ENCODE measurements at places on chromosomes 6 and 20. TPM values are rescaled to one million over a fixed set of nuclear protein-coding genes. Genes with fewer than 3 reads are reported as not detected.

The CCN6 gene
- total RNA-seq: not detected

The CPXM1 gene
- total RNA-seq: 4.4 TPM

The HDGFL1 gene
- total RNA-seq: not detected

The MLIP gene
- total RNA-seq: 170 TPM

The TBX18 gene
- 8.2 TPM for total RNA-seq

The HAO1 gene
- not detected for total RNA-seq

The BANF2 gene
- total RNA-seq: not detected

The GMEB2 gene
- total RNA-seq: 5.8 TPM

The NMBR gene
- total RNA-seq: not detected

The DDX43 gene
- 0.85 TPM for total RNA-seq

The EYS gene
- not detected for total RNA-seq

The SNPH gene
- total RNA-seq: 5.0 TPM

The SLC2A4RG gene
- 30.7 TPM for total RNA-seq

The ZKSCAN4 gene
- 2.0 TPM for total RNA-seq

The KHDRBS2 gene
- not detected for total RNA-seq

The OR2B6 gene
- not detected for total RNA-seq

The PTPRT gene
- 0.11 TPM for total RNA-seq

DNA sequence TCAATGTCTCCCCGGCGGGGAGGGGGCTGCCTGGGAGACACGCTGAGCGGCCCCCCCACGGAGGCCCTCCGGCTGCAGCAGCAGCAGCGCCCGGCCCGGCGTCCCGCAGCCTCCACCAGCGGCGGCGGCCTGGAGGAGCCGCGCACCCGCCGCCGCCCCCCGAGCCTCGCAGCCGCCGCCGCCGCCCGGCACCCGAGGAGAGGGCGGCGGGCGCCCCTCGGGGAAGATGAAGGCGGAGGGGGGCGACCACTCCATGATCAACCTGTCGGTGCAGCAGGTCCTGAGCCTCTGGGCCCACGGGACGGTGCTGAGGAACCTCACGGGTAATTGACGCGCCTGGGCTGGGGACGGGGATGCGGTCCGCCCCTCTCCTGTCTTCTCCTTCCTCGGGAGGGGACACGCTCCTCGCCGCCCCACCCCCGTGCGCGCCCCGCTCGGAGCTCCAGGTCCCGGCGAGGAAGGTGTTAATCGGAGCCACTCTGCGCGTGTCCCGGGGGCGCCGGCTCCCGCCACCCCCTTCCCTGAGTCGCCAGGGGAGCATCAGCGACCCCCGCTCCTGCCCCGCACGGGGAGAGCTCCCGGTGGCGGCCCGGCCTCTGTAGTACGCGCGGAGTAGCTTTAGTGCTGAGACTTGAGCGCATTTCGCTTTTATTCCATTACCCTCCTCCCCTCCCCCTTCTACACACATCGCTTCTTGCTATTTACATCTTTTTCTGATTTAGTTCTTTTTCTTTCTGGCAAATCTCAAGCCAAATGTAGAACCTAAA, 686 bp downstream of the TMEM170B start:
- DNase-seq: no peak

DNA sequence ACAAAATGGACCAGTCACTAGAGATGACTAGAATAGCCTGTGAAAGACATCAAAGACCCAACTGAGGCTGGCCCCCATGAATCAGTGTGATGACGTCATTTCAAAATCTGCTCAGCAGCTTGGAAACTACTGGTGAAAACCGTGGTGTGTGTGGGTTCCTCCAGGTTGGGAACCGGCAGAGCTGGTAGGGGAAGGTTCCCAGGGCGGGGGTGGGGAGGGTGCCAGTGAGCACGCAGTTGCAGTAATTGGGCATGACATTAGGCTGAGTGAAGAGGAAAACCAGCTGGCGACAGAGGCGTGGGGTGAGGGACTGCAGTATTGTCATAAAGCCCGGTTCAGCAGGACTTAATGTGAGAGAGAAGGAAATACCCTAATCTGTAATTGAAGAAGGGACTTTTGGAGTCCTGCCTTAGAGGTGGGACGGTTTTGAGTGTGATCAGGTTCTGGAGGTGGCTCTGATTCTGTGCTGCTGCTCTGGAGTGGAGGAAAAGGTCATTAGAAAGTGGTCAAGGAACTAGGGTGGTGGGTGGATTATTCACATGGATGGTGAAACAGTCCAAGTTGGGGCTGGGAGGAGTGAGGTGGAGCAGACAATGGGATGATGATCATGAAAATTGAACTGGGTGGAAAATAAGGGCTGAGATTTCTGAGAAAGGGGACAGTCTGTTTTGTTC, 52.0 kb upstream of the MTHFD1L start:
- no peak for DNase-seq

DNA sequence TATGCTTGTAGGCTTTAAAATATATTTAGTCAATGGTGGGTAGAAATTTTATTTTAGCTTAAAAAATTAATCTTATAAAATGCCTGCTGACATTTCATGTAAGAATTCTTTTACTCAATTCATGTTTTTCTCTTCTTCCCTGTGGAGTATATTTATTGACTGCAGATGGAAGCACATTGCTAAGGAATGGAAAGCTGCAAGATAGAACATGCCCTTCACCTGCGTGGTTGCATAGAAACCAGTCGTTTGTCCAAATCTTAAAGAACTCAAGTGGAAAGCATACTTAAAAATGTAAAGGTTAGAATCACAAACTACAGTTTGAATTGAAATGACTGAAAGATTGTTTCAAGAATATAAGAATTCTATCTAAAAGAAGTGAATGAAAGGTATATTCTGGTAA, 30.7 kb downstream of the C6orf163 start:
- DNase-seq: no peak

DNA sequence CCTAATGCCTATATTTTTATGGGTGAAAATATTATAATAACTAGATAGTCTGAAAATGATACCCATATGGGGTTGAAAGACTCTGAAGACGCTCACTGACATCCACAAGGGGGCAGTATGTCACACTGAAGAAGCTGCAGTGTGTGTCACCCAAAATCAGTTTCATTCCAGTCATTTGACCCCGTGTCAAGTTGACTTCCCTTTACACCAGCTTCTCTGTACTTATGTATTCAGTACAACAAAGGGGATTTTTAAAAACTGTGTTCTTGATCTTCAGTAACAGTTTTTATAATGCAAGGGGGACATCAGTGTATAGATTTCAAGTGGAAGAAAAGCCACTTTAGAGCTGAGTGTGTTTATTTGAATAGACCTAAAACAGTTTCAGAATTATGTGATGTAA, 19.3 kb downstream of the FAXC start:
- no peak for DNase-seq

GRCh38 chr6:157806856-157807215, 16.2 kb upstream of the SNX9 start:
- no peak for DNase-seq

GRCh38 chr6:122726649-122727048, 52.9 kb upstream of the FABP7 start:
- DNase-seq: no peak

DNA sequence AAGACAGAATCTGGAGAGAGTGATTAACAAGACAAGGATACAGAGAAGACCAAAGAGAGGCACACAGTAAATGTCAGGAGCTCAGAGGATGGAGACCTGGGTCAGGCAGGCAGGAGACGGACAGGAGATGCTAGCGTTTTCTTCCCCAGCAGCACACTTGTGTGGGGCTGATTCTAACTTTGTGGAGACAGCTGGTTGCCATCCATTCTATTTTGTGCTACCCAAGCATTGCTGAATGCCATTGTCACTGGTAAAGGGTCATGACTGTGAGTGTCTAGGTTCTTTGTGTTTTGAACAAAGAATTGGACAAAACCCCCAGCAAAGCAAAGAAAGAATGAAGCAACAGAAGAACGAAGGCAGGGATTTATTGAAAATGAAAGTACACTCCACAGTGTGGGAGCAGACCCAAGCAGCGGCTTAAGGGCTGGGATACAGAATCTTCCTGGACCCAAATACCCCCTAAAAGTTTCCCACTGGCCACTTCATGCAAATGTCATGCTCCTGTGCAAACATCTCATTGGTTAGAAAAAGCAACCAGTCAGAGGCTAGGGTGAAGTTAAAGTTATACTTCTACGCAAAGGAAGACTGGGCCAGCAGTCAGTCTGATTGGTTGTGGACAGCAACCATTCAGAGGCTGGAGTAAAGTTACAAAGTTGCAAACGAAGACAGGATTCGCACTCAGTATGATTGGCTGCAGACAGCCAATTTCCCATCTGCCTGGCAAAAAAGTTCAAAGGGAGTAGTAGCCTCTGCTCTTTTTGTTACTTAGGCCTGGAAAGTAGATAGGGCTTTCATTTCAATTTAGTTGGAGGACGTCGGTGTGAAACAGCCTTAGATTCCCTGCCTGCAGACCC, 17.5 kb downstream of the PTK7 start:
- peak; percentile 68 for DNase-seq

DNA sequence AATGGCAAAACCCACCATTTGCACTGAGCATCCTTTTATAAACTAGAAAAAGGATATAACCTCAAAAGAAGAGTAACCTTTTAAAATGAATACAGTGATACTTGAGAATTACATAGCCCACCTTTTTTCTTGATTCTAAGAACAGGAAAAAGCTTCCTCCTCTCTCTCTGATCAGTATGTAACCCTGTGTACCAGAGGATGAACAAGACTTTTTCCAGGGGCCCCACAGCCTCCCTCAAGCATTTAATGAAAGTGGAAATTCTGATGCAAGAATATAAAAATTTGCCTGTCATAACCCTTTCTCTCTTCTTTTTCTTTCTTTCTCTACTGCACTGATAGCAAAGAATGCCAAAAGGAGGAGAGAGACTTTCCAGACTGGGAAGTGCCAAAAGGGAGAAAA, 64.2 kb upstream of the BTN3A2 start:
- DNase-seq: no peak

- no peak for DNase-seq
These were observed 301.3 kb upstream of the TCF21 start for GRCh38 chr6:133587546-133588160.

GRCh38 chr6:87826424-87826823, 124.4 kb upstream of the AKIRIN2 start:
- DNase-seq: no peak

DNA sequence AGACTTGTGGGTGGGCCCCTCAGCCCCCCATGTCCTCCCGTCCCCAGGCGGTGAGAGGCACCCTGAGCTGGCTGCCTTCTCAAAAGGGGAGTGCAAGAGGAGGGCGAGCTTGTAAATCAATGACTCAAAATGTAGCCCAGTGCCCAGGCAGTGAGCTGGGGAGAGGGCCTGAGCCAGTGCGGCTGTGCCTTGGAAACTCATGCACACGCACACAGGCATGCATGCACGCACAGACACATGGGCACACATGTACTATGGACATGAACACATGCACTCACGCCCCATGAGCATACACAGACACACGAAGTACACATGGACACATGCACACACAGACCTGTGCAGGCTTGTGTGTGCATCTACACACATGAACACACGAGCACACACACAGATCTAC, 133.5 kb downstream of the TAF4 start:
- DNase-seq: no peak

DNA sequence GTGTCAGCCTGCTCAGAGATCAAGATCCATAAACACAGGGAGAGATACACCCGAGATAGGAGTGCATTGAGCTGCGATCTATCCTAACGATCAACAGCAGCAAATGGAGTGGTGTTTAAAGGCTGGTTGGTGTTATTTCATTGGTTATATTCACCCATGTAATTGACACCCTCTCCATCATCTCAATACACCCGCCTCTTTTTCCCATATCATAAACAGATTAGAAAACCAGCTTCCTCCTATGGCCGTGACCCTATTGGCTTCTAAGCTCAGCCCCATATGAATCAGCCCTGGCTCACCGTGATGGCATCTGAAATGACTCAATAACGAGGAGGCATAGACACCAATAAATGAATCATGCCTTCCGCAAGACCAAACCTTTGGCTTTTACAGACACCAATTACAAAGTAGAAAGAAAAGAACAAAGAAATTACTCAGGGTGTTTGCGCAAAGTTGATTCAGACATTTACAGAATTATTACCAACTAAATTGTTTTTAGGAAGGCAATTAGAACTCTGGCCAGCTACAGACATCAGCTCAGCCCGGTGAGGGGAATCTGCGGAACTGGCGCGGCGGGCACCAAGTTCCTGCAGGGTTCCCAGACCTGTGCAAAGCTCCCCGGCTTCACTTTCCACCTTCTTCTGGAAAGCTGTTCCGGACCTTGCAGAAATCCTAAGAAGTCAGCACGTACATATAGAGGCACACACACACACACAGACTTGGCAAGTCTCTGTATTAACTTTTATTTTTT, 11.5 kb downstream of the PMEPA1 start:
- no peak for DNase-seq

- no peak for DNase-seq
These were observed 9.0 kb downstream of the DYNLT1 start for GRCh38 chr6:158635427-158636073.

- no peak for DNase-seq
These were observed 94.8 kb downstream of the BTBD3 start for GRCh38 chr20:12012241-12013222.

DNA sequence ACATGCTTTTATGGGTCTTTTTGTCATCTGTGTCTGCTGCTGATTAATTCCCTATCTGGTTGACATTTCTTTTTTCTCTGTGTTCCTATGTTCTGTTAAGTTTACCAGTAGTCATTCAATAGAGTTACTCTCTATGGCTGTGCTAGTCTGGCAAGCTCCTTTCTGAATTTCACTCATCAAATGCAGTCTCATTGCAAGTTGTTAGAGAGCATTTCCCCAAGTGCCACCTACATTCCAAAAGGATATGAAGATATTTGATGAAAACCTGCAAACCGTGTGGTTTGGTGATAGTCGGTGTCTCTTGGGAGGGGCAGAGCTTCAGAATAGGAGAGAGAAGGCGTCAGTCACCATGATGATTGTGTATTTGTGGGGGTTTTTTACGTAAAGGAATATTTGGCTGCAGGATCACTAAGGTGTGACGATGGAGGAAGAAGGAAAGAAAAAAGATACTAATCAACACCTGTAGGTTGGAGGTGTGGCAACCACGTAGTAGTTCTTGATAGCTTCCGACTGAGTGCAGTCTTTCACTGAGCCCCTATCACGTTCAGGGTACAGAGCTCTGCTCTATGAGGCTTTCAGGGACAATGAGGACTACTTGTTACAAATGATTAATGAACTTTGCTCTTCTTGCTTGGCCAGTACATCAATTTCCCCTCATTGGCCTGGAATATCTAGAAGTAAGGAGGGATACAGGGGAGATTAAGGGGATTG, 73.1 kb upstream of the TNFAIP3 start:
- no peak for DNase-seq

GRCh38 chr6:73885393-73885792, 189.4 kb downstream of the CD109 start:
- DNase-seq: no peak

DNA sequence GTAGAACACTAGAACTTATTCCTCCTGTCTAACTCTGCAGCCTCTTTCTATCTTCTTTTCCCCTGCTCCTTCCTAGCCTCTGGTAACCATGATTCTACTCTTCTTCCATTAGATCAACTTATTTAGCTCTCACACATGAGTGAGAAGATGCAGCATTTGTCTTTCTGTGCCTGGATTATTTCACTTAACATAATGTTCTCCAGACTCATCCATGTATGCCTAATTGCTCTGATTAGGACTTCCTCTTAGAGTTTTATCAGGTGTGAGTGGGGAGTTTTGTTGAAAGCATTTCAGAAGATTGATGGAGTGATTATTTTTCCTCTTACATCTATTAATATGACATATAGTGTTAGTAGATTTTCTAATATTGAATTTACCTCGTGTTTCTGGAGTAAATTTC, 140.4 kb downstream of the CDKAL1 start:
- DNase-seq: no peak

GRCh38 chr20:24692446-24693200, 223.2 kb downstream of the SYNDIG1 start:
- peak; percentile 30 for DNase-seq

All from right atrium auricular region (tissue), 2 donors.